ENCODE measurements at places on chromosomes 4 and X.

DNA sequence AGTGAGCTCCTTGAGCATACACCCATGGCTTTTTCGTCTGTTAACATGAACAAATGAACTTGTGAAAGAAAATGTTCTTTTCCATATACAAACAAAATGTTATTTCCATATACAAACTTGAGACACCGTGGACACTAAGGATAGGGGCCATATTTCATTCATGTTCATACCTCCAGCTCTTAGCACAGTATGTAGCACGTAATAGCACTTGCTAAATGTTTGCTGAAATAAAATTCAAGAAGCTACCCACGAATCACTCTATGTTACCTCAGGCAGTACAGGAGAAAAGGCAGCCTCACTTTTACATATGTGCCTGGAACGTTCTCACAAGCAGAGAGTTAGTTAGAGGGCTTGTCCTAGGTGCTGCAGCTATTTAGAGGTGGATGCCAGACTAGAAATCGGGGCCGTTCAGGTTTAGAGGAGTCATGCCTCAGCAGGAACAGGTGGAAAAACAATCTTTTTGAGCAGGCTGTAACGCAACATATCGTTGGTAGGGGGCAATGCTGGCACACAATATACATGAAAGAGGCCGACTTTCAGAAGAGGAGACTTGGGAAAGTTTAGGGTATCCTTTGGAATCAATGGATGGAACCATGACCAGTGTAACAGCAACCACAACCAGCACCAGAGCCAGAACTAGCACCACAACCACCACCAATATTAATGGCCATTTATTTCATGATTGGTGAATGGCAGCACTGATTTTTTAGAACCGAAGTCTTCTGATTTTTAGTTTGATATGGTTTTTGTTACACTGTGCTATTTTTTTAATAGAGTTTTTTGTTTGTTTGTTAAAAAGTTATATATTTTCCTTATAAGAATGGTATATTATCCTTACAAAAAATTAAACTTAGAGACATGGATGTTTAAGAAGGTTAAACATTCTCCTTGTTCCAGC, 14.8 kb upstream of the PAQR3 start:
- peak; percentile 41 for DNase-seq

- DNase-seq: no peak
Observed at GRCh38 chr4:98314791-98315565, 53.8 kb downstream of the RAP1GDS1 start.

GRCh38 chr4:142347241-142347640, 498.9 kb downstream of the INPP4B start:
- no peak for DNase-seq

DNA sequence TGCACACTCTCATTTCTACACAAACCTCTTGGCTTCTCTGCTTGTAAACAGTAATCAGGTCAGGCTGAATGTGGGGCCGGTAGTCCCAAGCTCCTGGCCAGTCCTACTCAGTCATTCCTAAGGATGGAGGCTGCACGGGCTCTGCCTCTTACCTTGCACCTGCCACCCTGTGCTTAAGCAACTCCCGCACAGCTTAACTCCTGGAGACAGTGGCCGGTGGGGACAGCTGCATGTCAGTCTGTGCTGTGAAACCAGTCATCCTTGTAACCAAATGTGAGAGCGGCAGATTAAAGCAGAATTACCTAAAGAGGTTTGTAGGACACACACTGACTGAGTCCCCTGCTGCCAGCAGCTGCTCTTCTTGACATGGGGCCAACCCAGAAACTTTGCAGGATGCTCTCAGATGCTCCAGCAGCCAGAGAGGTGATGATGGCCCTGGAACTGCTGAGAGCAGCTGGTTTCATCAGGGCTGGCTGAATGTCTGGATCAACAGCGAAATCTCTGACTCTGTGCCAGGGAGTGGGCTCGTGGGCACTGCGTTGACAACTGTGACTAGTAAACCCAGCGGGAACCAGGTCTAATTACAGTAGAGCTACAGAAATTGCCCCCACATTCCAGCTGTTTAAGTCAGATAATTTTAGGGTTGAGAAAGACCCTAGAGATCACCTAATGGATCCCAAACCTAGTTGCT, 123.7 kb downstream of the ANAPC4 start:
- DNase-seq: no peak

DNA sequence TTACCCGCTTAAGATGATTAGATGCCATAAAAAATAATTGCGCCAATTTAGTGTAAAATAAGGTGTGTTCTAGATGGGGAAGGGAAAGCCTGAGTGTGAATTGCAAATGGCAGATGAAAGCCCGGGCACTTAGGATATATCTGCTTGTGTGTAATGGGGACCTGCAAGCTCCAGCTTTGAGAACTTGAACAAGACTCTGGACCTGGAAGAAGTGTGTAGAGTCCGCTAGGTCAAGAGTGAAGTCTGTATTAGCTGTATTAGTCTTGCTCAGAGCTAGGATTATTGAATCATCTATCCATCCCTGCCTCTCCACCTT, 4.2 kb downstream of the NEUROG2 start:
- no peak for DNase-seq

All from common myeloid progenitor, CD34-positive (primary cell).